Suppressor macrophage treated with lipopolysaccharide for 1 hour (primary cell): ENCODE measurements at places on chromosomes 2 and 18.

GRCh38 chr2:143504397-143504796, 375.2 kb downstream of the ARHGAP15 start:
- no peak for DNase-seq

- no peak for DNase-seq
Measured at GRCh38 chr2:140770645-140771044, 1360.2 kb downstream of the LRP1B start.

GRCh38 chr2:181570833-181571661, 85.9 kb downstream of the CERKL start:
- peak; percentile 21 for DNase-seq

GRCh38 chr2:2777876-2778275, 446.8 kb upstream of the MYT1L start:
- DNase-seq = no peak

GRCh38 chr2:69680001-69680675, 36.6 kb upstream of the AAK1 start:
- DNase-seq = peak; percentile 34

DNA sequence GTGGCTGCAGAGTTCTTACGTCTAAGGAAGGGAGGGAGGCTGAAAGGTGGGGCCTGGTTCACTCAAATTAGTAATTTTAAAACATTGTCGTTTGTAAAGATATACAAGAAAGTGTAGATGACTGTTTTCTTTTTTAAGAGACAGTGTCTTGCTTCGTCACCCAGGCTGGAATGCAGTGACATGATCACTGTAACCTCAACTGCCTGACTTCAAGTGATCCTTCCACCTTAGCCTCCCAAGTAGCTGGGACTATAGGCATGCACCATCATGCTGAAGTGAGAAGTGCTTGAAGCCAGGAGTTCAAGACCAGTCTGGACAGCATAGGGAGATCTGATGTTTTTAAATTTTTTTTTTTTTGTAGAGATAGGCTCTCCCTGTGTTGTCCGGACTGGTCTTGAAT, 52.9 kb downstream of the HNRNPLL start:
- DNase-seq = no peak

- no peak for DNase-seq
Measured at GRCh38 chr18:64807560-64807959, 658.7 kb upstream of the LINC00305 start.

DNA sequence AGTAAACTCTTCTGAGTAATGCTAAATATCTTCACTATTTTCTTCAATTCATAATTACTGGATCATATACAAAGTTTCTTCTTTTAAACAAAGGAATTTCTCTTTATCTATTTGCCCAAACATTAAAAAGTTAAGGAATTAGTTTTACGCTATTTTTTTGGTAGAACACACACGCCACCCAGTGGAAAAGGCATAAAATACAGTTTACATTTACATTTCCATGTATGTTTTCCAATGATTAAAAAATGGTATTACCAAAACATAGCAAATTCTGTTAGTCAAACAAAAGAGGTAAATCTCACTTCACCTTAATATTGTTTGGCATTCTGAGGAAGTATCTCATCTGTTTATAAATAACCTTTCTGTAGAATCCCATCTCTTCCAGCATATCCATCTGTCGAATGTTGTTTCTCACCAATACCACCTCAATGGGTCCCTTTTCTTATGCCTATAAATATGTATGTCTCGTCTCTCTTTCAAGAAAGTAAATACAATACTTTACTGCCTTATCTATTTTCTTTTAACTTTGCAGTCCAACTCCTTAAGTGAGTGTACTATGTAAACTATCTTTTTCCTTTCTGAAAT, 7.2 kb downstream of the BOLL start:
- DNase-seq = peak; percentile 67

DNA sequence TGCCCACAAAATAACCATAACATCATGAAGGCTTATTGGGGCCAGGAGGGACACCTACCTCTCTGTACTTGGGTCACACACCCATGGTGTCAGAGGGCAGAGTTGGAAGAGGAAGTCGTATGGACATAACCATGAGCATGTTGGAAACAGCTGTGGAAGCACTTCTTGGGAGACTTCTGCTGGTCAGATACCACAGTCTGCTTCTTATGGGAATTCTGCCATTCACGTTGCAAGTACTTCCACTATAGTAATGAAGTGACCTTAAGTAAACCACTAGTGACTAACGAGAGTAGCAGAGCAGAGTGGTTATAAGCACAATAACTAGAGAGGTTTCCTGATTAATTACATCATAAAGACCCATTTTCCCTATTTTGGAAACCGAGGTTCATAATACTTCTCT, 61.1 kb upstream of the TFPI start:
- no peak for DNase-seq

DNA sequence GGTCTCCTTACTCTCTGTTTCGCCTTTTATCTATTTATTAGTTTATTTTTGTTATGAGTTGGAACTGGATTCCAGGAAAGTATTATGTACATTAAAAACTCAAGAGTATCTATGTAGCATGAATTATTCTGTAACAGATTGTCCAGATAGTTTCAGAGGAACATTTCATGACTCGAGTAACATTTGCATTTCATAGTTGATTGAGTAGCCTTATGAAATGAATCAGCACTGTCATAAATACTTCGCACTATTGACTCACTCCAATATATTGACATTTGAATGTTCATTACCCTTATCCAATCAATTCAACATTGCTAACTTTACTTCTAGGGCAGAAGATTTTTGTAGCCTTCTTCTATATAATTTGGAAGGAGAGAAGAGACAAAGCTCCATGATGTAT, 11.3 kb upstream of the VRK2 start:
- DNase-seq = no peak

DNA sequence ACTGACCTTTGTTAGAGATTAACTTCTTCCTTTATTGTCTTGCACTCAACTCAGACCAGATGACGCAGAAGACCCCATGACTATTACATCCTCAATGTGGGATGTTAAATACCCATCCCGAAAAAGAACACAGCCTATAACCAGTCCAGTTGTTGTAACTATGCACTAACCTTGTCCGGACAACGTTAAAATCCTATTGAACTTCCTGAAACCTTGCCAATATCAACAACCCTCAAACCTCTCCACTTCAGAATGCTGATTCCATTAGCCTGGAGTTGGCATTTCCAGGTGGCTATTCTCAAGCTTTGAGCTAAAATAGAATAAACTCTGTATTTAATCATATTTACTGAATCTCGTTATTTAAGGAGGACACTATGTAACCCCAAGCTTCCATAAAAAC, 13.6 kb downstream of the NMS start:
- no peak for DNase-seq

GRCh38 chr2:134648586-134648985, 70.2 kb downstream of the TMEM163 start:
- no peak for DNase-seq

DNA sequence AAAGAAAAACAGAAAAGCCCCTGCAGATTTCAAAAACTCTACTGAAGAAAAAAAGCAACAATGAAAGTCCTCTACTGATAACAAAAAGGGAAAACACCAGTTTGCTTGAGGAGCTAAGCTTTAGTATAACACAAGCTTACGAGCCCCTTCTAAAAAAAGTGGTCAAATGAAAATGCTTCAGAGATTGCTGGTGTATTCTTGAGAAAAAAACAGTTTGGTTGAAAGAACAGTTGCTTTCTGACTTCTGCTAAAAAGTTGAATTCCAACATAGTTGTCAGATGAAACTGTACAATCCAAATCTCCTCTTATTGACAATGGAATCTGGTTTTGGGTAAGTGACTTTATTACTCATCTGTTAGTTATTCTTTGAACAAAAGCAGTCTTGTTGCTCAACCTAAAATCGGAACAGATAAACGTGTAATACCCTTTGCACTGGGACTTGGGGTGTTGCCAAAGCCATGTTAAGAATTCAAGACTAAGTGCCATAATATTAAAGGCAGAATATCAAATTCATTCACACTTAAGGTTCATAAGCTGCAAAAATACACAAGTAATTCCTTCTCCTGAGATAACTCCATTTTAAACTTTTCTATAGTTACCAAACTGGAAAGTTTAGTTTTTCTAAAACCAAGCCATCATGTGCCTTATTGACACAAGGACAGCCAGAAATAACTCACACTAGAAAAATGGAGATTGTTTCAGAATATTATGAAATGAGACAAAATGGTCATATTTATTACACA, 45.3 kb upstream of the SPAG16 start:
- DNase-seq = no peak

DNA sequence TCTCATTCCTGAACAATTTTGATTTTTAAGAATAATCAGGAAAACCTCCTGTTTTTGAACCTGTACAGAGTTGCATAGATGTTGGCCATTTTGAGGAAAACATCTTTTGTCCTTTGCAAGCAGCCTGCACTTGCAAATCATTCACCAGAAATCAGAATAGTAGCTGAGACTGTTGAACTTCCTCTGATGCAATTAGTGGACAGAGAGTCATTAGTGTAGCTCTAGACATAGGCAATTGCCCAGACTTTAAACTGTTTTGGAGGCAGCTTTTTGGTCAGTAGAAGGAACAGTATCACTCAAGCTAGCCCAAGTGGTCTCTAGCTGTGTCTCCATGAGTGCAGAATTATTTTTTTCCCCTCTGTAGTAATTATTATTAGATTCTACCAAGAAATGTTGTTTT, 326.1 kb downstream of the PIK3C3 start:
- DNase-seq = no peak

- no peak for DNase-seq
Measured at GRCh38 chr18:74804677-74805076, 207.0 kb downstream of the ZNF407 start.

DNA sequence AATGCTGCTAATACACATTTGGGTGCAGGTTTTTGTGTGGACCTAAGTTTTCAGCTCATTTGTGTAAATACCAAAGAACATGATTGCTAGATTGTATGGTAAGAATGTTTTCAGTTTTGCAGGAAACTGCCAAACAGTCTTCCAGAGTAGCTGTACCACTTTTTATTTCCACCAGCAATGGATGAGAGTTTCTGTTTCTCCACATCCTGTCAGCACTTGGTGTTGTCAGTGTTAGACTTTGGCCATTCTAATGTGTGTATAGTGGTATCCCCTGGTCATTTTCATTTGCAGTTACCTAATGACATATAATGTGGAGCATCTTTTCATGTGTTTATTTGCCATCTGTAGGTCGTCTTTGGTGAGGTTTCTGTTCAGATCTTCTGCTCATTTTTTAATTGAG, 336.4 kb downstream of the GBX2 start:
- DNase-seq = no peak

DNA sequence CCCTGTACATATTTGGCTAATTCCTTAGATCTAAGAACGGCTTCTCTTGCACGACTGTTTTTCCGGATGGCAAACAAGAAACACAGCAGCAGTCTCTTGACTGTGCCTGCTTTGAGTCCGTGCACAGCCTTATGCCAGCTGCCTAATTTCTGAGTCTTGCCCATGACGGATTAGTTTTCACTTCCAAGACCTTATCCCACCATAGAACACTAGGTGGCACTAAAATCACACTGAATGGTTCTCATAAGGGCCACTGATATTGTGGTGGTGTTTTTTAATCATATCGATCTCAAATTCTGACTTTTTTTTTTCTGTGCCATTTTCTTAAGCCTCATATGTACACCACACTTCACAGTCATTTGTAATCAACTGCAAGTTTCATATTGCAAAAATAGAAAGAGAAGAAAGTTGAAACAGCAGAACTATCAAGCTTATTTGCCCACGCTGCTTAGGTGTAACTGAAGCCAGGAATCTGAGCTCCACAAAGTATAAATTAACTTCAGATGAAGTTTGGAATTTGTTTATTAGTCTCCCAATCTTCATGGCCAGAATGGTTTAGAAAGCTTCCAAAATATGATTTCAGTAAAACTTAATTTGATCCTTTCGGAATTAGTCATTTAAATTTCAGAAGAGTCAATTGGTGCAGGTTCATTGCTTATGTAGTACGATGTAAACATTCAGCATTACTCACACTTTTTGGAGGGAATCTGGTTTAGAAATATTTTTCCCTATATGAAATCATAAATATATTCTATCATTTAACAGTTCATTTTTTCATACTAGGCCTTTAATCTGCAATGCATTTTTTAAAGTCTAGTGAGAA, 45.5 kb upstream of the SCN7A start:
- peak; percentile 78 for DNase-seq

DNA sequence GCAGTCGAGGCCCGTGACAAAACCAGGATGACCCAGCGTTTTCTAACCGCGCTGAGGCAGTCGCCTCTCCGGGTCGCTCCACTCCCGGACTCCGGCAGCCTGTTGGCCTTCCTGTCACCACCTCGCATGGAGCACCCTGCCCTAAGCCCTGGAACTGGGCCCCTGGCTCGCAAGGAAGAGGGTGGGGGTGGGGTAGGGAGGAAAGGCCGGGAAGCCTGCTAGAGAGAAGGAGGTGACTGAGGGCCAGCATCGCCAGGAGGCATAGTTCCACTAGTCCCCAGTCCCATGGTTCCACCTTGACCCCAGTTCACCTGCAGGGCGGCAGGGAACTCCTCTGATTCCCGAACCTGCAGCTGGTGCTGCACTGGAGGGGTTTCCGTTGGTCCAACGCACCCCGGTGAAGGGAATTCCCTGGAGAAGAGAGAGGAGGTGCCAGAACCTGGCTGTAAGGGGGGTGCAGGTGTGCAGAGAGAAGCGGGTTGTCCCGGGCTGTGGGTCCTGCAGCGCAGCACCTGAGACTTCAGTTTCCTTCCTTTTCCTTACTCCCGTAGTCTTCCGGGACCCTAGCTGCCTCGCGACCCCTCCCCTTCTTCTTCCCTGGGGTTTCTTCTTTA, 11.8 kb upstream of the EN1 start:
- no peak for DNase-seq

DNA sequence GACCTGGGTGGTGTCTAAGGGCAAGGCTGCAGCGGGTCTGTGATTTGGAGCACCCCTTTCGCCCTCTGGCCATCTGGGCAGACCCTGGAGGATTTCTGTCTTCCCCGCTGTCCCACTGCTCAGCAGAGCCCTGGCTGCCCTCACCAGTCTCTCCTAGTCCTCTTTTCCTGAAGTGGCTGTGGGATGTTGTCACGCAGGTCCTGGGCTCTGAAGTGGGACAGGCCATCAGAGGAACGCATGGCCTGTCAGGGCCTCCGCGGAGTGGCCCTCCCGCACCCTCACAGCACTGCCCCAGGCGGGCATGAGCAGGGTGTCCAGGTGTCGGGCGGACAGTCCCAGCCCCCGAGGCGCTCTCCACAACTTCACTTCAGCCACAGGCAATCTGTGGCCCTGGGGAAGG, 1.1 kb upstream of the TMEM185B start:
- no peak for DNase-seq

- peak; percentile 10 for DNase-seq
Measured at GRCh38 chr2:148132412-148132811, 111.5 kb downstream of the MBD5 start.
